ENCODE measurements at places on chromosomes 11 and 22.
A peak's percentile ranks its signal among the peaks of the same experiment; 100 is the strongest.

GRCh38 chr22:36860821-36861659 lies at the start of gene NCF4:
TSS of gene NCF4 (plus strand) at chr22:36861006. CDS start at chr22:36861172, 166 bp downstream.
- peak; percentile 77 for DNase-seq

- DNase-seq = no peak
Measured at GRCh38 chr11:116192509-116193210, 580.1 kb downstream of the BUD13 start.

DNA sequence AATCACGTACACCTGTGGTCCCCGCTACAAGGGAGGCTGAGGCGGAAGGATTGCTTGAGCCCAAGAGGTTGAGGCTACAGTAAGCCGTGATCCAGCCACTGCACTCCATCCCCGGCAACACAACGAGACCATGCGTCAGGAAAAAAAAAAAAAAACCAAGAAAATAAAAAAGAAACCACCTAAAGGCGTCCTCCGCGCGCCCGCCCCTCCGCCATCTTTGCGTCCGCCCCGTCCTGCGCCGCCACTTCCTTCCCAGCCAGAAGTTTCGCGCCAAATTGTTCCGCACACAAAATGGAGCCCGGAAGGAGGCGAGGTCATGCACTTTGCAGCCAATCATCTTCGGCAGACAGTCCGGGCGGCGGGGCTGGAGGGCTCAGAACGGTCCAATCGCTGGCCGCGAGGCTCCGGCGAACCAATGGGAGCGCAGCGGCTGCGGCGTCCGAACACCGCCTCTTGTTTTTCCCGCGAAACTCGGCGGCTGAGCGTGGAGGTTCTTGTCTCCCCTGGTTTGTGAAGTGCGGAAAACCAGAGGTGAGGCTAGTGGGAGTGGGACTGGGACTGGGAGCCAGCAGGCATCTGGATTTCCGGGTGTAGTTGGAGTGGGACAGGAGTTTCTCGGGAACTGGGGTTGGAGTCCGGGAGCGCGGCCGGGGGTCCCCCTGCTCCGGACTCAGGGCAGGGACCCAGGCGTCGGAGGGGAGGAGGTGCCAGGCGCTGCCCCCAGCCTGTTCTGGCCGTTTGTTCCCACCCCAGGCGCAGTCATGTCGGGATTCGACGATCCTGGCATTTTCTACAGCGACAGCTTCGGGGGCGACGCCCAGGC lies at the start of gene MCM5:
MCM5 (plus strand) TSS at position 463 of the 823 bp plus-strand sequence; CDS start at position 762, 299 bp downstream.
- peak; percentile 98 for DNase-seq

- DNase-seq = no peak
Measured at GRCh38 chr11:61960532-61960931, 6.9 kb downstream of the FTH1 start.

DNA sequence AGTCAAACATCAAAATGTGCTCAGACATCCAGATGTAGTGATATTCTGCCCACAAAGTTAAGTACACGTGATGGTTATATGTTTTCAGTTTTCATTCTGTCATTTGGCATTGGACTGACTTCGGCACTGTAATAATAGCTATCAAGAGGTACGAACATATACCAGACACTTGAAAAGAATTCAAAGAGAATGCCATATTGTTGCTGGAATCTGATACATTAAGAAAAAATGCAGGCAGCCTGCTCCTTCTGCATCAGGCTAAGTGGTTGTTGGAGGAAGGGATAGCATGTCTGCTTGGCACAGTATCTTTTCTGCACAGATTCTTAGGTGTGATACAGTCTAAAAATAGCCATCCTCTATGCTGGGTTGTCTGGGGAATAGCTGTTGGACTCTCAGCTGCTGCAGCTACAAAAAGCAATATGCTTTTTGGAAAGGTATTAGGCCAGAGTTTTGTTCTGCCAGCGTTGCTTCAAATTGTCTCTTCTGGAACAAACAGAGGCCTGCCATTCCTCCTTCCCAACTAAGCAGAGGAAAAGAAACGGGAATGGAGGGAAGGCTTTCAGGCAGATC lies 892.6 kb downstream of the TBC1D22A start:
- DNase-seq = no peak

DNA sequence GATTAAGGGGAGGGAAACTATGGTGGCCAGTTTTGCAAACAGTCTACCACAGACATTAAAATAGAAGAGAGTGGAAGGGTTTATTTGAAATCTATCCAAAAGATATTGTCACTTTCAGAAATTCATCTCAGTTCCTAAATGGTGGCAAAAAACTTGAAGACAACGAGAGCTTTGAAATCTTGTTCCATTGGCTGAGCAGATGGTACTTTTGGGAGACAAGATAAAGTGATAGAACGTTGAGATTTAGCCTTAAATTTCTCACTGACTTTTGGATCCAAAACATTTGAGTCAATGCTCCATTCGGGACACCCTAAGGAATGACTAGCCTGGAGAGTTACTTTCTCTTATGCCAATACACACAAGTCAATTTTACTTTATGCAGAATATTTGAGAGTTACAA lies 319.1 kb upstream of the LARGE1 start:
- no peak for DNase-seq

DNA sequence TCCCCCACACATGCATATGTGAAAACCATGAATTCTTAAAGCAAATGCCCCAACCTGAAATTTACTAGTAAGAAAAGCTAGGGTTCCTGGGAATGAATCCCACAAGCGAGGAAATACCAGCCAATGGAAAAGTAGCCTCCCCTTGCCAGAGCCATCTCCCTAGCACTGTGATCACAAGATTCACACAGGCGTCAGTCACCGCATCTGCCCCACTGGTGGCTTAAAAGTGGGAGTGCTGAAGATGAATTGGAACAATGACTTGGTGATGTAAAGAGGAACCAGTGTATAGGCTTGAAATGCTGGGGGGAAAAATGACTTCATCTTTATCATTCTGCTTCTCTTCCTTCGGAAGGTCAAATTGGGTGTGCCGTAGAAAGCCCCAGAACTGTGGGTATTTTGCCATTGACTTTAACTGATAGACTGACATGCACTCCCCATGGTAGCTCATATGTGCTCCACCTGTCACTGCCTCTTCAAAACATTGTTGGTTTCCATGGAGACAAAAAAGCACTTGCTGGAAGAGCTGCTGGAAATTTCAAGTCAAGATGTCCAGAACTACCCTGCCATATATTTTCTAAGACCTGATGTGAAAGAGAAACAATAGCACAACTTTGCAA lies 19.2 kb upstream of the ASPHD2 start:
- DNase-seq = no peak

DNA sequence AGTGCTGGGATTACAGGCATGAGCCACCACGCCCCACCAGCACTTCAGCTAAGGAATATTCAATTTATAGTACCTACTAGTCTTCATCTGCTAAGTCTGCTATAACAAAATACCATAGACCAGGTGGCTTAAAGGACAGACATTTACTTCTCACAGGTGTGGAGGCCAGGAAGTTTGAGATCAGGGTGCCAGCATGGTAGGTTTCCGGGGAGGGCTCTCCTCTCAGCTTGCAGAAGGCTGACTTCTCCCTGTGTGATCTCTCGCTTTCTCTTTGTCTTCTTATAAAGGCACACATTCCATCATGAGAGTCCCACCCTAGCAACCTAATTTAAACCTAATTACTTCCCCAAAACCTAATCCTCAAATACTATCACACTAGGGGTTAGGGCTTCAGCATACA lies 433.0 kb downstream of the INSC start:
- no peak for DNase-seq

GRCh38 chr11:833849-834311 lies 1.1 kb downstream of the CD151 start:
- peak; percentile 56 for DNase-seq

DNA sequence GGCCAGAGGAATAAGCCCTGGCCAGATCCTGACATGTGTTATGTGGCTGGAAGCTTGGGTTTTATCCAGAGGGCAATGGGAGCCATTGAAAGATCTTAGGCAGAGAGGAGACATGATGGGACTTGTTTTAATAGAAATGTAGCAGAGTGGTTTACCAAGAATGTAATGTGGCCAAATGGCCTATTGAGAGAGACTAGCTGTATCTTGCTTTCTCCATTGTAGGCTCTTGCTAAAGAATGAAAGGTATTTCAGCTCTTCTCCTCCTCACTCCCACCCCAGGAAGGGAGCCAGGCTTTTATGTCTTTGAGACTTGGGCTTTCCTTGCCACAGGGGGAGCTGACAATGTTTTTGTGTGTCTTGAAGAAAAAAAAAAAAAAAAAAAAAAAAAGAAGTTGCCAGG lies 82.3 kb downstream of the TRIM29 start:
- DNase-seq = no peak

- peak; percentile 37 for DNase-seq
Measured at GRCh38 chr11:65355776-65356393, 1.3 kb downstream of the TIGD3 start.

GRCh38 chr11:67054346-67054835 lies 2.3 kb upstream of the RHOD start:
- no peak for DNase-seq

- no peak for DNase-seq
Measured at GRCh38 chr11:23090659-23091058, 230.4 kb upstream of the CCDC179 start.

GRCh38 chr11:119491753-119492510 lies 69.0 kb upstream of the THY1 start:
- DNase-seq = no peak

- DNase-seq = no peak
Measured at GRCh38 chr11:60710482-60710881, 11.1 kb downstream of the MS4A8 start.

DNA sequence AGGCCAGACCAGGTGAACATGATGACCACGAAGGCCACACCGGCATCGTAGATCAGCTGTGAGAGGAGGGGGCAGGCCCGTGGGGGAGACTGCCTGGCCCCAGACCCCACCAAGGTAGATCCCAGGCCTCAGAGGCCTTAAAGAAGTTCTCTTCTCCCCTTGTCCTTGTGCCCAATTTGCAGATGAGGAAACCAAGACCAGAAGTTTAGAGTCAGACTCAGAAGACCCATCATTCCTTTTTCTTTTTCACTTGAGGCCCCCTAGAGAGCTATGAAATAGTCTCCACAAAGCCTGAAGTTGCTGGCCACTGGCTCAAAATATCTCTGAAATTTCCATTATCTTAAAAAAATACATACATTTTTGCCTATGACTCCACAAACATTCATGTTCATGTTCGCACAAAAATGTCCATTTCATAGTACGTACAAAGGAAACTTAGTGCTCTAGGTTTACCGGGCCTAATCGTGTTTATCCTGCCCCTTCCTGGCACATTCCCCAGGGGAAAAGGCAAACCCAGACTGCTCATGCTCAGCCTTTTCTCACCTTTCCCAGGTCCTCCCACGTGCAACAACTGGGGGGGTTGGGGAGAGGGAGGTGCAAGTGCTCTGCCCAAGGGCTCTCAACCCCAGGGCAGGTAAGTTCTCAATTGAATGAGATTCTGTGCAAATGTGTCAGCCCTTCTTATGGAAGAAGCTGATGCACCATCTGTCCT lies 19.2 kb downstream of the SLC43A1 start:
- DNase-seq = no peak

DNA sequence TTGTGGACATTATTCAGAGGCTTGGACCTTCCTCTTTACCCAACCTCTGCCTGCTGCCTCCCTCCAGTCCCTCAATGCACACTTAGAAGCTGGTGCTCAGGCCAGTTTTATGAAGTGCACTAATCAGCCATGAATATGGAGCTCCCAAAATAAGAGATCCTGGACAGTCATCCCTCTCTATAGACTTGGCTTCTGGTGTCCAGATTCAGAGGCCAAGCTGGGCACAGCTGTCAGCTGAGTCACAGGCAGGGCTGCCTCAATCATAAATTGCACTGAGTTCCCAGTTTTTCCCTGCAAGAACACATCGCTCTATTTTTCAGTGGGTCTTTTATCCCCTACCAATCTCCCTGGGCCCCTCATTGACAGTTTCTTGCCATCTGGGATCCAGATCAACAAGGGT lies 161.7 kb upstream of the CADM1 start:
- DNase-seq = no peak

DNA sequence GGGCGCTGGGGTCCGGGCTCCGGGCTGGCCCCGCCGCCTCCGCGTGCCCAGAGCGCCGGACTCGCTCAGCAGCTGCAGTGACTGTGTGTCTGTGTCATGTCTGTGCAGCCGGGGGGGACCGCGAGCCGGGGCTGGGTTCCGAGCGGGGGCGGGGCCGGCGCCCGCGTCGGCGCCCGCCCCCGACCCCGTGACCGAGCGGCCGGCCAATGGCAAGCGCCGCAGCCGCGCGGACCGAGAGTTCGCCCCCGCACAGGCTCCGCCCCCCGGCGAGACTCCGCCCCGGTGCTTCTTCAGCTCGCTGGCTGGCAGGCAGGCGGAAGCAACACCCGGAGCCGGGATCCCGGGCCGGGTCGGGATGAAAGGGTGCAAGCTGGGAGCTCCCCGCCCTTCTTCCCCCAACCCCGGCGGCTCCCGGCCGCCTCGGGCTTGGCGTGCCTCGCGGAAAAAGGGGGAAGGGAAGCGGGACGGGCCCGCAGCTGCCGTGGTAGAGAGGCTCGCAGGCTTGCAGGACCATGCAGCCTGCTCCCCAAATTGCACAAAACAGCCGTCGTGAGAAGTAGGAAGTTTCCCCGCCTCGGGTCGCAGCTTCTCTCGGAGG lies 750 bp upstream of the LARGE1 start:
- peak; percentile 99 for DNase-seq

DNA sequence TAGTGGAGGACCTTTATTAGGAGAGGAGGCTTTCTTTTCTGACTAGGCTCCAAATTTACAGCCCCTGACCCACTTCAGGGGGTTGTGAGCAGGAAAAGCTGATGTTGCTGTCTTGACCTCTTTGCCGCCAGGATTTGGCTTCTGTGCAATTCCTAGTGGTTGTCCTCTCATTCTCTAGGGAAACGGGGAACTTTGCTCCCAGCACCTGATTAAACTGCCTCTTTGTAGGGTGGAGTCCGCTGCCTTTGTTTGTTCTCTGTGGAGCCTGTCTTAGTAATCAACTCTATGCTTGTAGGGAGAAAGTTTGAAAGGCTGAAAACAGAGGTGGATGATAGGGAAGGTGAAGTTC lies 16.3 kb downstream of the CTNND1 start:
- peak; percentile 79 for DNase-seq

GRCh38 chr11:117387992-117388755 lies 60.5 kb downstream of the CEP164 start:
- DNase-seq = no peak

DNA sequence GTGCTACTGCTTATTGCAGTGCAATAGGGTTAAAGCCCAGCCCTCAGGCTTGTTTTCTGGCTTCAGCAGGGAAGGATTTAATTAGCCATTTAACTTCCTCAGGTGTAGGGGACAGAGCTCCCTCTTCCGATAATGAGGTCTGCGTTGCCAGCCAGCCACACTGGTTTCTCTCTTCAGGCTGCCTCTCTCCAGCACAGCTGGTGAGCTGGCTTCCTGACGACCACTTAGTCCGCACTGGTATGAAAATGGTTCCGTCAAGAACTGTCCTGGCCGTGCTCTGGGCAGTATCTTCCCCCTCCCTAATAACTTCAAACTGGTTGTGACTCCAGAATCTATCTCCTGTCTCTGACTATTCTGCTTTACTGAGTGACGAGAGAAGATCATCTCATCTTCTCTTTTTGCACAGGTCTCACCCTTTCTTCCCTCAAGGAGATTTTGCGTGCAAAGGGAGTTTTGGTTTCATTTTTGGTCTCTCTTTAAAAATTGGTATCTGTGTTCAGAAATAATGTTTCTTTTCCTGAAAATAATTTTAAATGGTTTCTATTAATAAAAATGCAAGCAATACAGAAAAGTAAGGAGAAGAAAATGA lies 49.2 kb downstream of the CNTN5 start:
- DNase-seq = peak; percentile 12

All from transverse colon (tissue), 4 donors.